ENCODE measurements at places on chromosomes 2 and 18. TPM values are rescaled to one million over a fixed set of nuclear protein-coding genes. Genes with fewer than 3 reads are reported as not detected.

DNA sequence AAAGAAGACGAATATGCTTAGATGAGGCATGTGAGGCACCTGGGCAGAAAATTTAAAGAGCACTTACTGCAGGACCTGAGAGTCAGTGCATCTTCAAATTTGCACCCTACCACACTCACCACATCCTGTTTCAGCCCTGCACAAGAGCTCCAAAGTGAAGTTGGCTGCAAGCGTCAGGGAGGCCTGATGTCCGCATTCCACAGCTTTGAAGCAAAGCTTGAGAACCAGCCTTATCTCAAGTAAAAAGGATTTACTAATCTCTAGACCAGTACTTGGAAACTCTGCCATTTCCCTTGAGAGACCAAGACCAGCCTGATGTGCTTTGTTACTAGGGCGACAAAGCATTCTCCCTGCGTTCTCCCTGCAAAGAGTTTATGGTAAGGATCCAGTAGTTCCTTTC, 3.4 kb upstream of the ASNSD1 start:
- no peaks in the 10 kb centered on the region for H3K36me3 ChIP-seq
- peaks cover 3% of the 10 kb centered on the region for H3K4me1 ChIP-seq
- H3K4me3 ChIP-seq: no peak overlapping the region
- H3K27me3 ChIP-seq: peaks cover 8% of the 10 kb centered on the region

GRCh38 chr2:83725735-83726134, 733.3 kb downstream of the SUCLG1 start:
- no peaks in the 10 kb centered on the region for H3K36me3 ChIP-seq
- H3K27me3 ChIP-seq: no peaks in the 10 kb centered on the region
- DNase-seq: no peak
- no peak overlapping the region for H3K27ac ChIP-seq

NEURL3 gene
- not detected for total RNA-seq

DNA sequence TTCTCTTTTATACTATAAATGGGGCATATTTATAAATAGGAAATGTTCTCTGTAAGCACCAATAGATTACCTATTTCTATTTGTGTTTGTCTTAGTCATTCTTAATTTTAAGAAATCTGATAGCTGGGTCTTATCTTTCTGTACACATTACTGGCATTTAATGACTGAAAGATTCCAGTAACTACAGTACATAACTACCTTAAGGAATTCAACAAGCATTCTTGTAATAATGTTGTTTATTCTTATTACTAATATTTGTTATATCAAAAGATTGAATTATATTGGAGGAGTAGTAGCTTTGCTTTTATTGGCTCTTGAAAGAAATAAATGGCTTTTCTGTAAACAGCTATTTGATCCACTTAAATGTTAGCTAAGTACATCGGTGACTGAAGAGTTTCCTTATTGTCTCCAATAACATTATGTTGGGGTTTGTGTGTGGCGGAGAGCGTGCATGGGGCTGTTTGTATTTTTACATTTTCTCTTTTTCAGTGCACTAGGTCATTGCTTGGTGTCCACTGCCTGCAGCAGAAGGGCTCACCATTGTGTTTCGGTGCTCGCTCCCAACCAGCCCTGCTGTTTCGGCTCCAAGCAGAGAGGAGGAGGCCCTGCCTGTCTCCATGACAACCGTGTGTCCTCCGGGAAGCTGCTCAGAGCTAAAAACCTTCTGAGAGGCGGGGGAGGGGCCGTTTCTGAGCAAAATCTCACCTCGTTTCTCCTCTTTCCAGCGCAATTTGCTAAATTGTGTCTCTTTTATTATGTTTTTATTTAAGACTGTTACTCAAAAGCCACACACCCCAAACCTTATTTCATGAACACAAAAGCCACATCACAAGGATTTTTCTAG, 112.5 kb upstream of the SLC38A11 start:
- H3K27me3 ChIP-seq: peaks cover 14% of the 10 kb centered on the region
- no peak overlapping the region for H3K27ac ChIP-seq
- peaks cover 8% of the 10 kb centered on the region for H3K4me1 ChIP-seq
- no peaks in the 10 kb centered on the region for H3K36me3 ChIP-seq
- DNase-seq: no peak
- H3K4me3 ChIP-seq: peak overlapping the region; percentile 57

DNA sequence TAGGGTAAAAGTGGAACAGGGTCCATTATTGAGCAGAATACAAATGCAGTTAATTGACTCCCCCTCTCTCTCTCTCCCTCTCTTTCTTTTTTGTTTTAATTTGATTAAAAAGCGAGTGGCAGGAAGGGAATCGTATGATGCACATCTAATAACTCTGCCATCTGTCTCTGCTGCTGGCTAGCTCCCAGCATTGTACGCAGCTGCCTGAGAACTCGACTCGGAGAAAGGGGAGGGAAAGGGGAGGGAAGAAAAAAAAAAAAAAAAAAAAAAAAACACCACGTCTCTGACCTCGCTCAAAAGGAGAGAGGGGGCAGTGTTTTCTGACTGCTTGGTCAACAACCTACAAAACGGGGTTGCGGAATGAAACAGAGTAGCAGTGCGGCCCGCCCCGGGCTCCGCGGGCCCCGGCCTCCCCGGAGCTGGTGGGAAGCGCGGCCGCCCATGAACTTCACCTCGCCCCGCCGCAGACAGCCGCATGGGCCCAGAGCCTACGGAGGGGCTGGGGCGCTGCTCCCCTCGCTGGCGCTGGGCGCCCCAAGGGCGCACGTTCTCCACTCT, 265.7 kb downstream of the TCF4 start:
- peaks cover 52% of the 10 kb centered on the region for H3K4me1 ChIP-seq
- no peaks in the 10 kb centered on the region for H3K27me3 ChIP-seq
- H3K4me3 ChIP-seq: peak overlapping the region; percentile 91
- peak overlapping the region; percentile 90 for H3K27ac ChIP-seq
- no peaks in the 10 kb centered on the region for H3K36me3 ChIP-seq
- DNase-seq: peak; percentile 90

DNA sequence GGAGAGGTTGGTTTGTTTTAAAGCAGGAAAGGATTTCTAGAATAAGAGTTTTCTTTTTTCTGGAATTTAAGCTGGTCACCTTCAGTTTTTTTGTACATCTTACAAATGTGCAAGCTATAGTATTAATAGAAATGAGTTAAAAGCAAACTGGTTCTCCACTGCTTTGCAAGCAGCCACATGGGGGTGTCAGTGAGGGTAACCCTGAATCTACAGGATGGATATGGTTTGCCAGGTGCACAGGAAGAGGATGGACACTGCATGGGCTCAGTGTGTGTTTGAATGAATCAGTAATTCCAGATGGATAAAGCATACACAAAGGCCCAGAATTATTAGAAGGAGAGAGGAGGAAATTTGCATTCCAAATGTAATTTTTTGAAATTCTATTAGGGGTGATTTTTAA, 89.0 kb downstream of the MAPRE2 start:
- DNase-seq: no peak
- H3K36me3 ChIP-seq: peaks cover 40% of the 10 kb centered on the region
- no peaks in the 10 kb centered on the region for H3K4me1 ChIP-seq
- no peaks in the 10 kb centered on the region for H3K27me3 ChIP-seq

DNA sequence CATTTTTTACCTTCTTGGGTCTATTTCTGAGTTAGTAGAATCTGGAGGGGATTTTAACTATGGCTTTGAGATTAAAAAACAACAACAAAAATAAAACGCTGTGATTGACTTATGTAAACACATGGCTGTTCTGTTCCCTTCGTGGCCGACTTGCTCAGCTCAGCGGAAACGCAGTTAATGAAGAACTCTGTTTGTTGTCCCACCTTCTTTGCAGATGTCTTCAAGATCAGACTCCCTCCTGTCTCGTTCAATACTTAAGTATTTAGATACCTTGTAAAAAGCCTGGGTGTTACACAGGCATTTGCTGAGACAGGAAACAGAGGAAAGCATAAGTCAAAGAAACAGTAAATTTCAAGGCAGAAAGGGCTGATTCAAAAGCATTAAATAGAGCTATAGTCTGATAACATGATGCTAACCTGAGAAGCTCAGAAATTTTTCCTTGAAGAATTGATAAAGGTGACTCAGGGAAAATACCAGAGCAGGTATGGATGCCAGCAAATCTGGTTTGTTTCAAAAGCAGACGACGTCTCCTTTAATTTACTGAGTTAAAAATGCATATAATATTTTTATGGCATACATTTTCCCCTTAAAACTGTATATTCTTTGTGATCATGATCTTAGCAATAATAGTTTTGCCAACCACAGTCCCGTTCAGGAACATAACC, 21.7 kb upstream of the POLI start:
- no peak overlapping the region for H3K4me3 ChIP-seq
- H3K27ac ChIP-seq: no peak overlapping the region
- H3K36me3 ChIP-seq: no peaks in the 10 kb centered on the region
- peaks cover 17% of the 10 kb centered on the region for H3K4me1 ChIP-seq
- no peak for DNase-seq

DNA sequence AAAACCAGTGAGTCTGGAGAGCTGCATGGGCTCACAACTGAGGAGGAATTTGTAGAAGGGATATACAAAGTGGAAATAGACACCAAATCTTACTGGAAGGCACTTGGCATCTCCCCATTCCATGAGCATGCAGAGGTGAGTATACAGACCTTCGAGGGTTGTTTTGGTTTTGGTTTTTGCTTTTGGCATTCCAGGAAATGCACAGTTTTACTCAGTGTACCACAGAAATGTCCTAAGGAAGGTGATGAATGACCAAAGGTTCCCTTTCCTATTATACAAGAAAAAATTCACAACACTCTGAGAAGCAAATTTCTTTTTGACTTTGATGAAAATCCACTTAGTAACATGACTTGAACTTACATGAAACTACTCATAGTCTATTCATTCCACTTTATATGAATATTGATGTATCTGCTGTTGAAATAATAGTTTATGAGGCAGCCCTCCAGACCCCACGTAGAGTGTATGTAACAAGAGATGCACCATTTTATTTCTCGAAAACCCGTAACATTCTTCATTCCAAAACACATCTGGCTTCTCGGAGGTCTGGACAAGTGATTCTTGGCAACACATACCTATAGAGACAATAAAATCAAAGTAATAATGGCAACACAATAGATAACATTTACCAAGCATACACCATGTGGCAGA, 3.6 kb downstream of the TTR start:
- no peaks in the 10 kb centered on the region for H3K36me3 ChIP-seq
- H3K27me3 ChIP-seq: no peaks in the 10 kb centered on the region
- peaks cover 15% of the 10 kb centered on the region for H3K4me1 ChIP-seq
- DNase-seq: no peak

RFTN2 gene
- total RNA-seq: 29.4 TPM

- peaks cover 35% of the 10 kb centered on the region for H3K36me3 ChIP-seq
- no peak for DNase-seq
- no peaks in the 10 kb centered on the region for H3K27me3 ChIP-seq
These were observed 94.4 kb downstream of the STK39 start for GRCh38 chr2:168152902-168153530.

DNA sequence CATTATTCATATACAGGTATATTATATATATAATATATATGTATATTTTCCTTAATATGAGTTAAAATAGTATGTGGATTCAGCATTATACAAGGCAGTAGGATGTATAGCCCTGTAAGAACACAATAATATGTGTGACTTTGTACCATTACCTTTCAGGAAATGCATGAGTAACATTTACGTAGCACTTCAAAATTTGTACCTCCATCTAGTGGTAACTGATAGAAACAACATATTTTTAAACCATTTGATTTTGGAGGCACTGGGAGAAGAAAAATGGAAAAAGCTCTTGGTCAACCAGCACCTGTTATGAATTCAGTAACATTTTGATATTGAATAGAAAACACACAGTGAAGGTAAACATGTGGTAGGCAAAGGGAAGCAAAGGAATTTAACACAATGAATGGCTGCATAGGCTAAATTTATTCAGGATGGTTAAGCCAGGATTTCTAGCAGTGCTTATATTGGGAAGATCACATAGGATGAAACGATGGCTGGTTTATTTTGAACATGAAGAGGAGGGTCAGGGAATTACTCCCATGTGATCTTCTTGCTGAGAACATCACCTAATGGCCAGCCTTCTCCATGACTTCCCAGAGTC, 565.5 kb downstream of the CCDC85A start:
- DNase-seq: no peak
- no peaks in the 10 kb centered on the region for H3K36me3 ChIP-seq
- no peak overlapping the region for H3K4me3 ChIP-seq
- peaks cover 7% of the 10 kb centered on the region for H3K4me1 ChIP-seq
- H3K27ac ChIP-seq: no peak overlapping the region

- DNase-seq: no peak
- peaks cover 52% of the 10 kb centered on the region for H3K4me1 ChIP-seq
- no peak overlapping the region for H3K4me3 ChIP-seq
These were observed 19.7 kb downstream of the TCF7L1 start for GRCh38 chr2:85152895-85153294.

GRCh38 chr2:96245609-96246390, 20.0 kb downstream of the TMEM127 start:
- H3K4me1 ChIP-seq: peaks cover 27% of the 10 kb centered on the region
- H3K36me3 ChIP-seq: no peaks in the 10 kb centered on the region
- no peaks in the 10 kb centered on the region for H3K27me3 ChIP-seq
- peak overlapping the region; percentile 25 for H3K27ac ChIP-seq
- no peak for DNase-seq

GRCh38 chr18:51398104-51398503, 200.6 kb upstream of the MEX3C start:
- DNase-seq: no peak
- H3K27me3 ChIP-seq: peaks cover 34% of the 10 kb centered on the region
- H3K4me1 ChIP-seq: no peaks in the 10 kb centered on the region
- no peak overlapping the region for H3K27ac ChIP-seq

DNA sequence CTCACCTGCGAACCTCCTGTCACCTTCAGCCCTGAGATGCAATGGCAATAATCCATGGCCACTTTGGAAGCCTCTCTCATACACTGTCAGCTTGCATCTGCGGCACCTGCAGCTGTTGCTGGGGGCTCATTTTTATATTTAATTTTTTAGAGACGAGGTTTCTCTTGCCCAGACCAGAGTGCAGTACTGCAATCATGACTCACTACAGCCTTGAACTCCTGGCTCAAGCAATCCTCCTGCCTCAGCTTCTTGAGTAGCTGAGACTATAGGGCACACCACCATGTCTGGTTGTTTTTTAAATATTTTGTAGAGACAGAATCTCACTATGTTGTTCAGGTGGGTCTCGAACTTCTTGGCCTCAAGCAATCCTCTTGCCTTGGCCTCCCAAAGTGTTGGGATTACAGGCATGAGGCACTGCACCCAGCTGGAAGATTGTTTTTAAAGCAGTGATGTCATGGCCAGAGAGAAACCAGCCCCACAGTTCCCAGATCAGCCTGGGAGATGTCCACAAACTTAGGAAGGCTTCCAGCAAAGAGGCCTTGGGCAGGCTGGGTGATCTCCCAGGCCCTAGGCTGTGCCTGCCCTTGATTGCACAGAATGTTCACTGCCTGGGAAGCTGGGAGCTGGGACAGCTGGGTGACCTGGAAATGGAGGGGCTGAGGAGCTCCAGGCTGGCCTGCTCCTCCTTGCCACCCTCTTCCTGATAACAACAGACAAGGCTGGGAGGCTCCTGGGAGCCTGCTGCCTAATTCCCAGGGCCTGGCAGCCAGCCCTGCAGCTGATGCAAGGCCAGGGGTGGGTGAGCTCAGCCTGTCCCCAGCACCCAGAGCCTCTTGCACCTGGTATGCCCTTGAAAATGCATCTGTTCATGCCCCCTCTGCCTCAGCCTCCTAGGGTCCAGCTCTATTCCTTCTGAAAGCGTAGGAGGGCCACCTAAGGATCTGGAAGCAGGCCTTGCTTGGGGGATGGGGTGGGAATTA, 27.1 kb downstream of the SH2D6 start:
- H3K27ac ChIP-seq: peak overlapping the region; percentile 81
- H3K27me3 ChIP-seq: no peaks in the 10 kb centered on the region
- no peak for DNase-seq
- no peaks in the 10 kb centered on the region for H3K36me3 ChIP-seq

GRCh38 chr2:207530160-207531031, 634 bp downstream of the CREB1 start:
- no peaks in the 10 kb centered on the region for H3K36me3 ChIP-seq
- H3K27ac ChIP-seq: peak overlapping the region; percentile 100
- no peak for DNase-seq
- H3K4me3 ChIP-seq: peak overlapping the region; percentile 97
- peaks cover 49% of the 10 kb centered on the region for H3K4me1 ChIP-seq
- H3K27me3 ChIP-seq: no peaks in the 10 kb centered on the region

HOXD10 gene
- not detected for total RNA-seq
